Fibroblast of upper back skin (primary cell): ENCODE measurements at places on chromosomes 16 and 17.

- no peak for DNase-seq
Observed at GRCh38 chr17:10797476-10798328, 6.2 kb downstream of the TMEM238L start.

DNA sequence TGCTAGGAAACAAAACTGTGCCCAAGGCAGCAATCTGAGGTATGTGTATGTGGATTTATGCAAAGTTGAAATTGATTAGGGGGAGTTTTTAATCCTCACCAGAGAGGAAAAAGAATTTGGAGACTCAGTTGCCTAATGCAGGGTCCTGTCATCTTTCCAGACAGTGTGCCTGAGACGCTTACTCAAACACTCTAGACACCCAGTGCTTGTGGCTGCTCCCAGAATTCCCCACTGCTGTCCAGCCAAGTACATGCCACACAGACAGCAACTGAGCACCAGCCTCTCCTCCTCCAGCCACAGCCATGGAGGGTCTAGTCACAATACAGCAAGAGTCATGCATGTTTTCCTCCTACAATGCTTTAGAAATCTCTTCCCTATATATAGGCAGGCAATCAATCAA is 118.1 kb downstream of the HIC1 start:
- peak; percentile 60 for DNase-seq

GRCh38 chr17:48569240-48569582 is 8.9 kb downstream of the HOXB4 start:
- DNase-seq: no peak

- no peak for DNase-seq
Observed at GRCh38 chr16:50830698-50831097, 88.8 kb downstream of the CYLD start.

DNA sequence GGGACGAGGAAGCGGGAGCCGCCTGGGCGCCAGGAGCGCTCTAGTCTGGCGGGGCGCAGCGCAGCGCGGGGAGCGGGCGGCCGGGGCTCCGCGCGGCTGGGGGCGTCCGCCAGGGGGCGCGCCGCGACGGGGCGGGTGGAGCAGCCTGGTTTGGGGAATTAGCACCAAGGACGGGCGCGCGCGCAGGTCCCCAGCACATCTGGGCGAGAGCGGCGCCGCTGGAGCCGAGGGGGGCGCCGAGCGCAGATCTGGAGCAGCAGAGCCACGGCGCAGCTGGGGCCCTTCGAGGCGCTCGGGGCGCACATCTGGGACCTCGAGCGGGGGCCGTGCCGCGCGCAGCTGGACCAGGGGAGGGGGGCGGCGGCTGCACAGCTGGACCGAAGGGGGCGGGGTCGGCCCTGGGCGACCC is at the start of gene NXPH3:
Gene NXPH3, plus strand, starts transcription at position 193 of the 409 bp plus-strand sequence. CDS start 349 bp downstream, outside the sequence.
- DNase-seq: no peak

DNA sequence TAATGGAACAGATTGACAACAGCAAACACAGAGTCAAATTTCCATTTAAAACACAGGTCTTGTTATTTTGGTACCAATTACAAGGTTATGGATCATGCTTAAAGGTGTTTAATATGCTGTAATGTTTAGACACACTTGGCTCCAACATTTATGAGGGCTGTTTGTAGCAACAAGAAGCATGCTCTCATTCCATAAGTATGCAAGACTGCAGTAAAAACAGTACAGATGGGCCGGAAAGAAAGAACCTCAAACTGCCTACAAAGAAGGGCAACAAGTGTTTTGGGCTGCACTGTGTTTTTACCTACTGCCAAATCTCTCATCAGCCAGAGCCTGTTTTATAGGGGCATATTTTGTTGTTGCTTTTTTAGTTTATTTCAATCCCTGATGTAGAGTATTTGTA is 100.5 kb upstream of the HS3ST3A1 start:
- DNase-seq: peak; percentile 35

GRCh38 chr17:7955414-7956227 is 23.6 kb downstream of the CNTROB start:
- DNase-seq: peak; percentile 20

DNA sequence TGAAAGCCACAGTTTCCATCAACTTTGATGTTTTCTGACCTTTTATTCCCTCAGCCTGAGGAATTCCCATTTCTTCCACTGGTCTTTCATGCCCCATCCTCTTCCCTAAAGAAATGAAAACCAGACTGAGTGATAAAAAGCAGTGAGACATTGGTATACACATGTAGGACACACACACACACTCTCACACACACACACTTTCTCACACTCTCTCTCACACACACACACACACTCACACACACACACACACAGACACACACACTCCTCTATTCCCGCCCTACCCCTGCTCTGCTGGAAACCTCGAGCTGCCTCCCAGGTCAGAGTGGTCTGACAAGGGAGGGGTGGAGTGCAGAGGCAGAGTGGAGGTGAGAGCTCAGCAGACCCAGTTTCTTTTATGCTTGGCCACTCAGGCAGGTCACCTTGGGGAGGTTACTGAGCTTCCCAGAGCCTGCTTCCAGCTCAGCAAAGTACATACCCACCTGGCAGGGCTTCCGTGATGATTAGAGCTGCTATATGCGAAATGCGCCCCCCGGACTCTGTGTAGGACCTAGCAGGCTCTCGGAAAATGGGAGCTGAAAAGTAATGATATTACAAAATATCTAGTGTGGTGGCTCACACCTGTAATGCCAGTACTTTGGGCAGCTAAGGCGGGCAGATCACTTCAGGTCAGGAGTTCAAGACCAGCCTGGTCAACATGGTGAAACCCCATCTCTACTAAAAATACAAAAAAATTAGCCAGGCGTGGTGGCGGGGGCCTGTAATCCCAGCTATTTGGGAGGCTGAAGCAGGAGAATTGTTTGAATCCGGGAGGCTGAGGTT is 30.7 kb downstream of the CCR7 start:
- no peak for DNase-seq

DNA sequence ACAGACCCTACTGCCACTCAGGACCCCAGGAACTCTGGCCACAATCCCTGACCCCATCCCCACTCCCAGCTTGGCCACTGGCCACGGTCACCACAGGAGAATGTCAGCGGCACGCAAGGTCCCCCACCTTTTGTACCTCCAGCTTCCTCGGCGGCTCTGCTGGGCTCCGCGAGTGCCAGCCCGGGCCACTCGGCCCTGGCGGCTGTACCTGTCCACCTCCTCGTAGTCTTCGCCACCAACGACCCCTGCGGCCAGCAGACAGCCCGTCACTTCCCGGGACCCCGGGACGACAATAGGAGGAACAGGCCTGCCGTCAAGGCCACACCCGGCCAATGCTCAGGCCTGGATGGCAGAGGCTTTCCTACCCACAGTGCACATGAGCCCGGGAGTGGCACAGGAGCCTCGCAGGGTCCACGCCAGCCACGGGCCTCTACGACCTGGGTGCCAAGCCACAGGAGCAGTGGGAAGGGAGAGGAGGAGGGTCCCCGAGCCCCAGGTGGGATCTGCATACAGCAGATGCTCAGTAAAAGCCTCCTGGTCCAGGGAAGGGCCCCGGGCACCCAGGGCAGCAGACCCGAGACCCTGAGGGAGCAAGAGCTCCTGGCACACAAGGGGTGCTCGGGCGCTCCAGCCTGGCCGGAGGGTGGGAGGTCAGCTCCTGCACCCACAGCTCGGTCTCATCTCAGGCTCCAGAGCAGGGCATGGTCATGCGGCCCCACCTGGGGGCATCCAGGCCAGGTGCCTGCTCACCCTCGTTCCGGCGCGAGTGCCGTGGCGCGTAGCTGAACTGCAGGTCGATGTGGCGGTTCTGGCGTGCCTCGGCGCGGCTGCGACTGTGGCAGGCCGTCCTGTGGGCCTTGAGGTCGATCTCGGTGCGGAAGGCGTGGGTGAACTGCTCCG is 7.9 kb downstream of the ZNF598 start:
- DNase-seq: no peak

DNA sequence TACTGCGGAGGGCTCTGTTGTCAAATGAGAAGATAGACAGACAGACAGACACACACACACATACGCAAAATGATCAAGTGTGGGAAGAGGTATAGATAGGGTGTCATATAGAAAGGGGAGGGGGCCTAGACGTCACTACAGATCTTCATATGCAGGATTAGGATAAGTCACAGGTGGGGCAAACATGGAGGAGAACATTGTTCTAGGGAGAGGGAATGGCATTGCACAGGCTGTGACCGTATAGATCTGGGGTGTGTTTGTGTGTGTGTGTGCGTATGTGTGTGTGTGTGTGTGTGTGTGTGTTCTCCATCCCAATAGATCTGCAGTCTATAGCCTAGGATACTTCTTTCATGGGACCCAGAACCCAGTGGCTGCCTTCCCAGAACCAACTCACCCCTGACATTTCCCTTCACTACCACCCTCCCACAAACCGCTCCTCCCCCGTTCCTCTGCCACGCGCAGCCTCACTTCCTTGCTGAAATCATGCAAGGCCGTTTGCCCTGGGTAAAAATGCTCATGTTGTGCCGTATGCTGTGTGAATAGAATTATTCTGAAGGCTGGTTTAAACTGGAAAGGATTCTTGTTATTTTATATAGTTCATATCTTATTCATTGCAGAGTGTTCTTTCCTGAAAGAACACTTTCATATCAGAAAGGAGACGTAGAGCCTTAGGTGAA is 50.5 kb upstream of the CCL1 start:
- no peak for DNase-seq

GRCh38 chr17:19905502-19905901 is 37.8 kb upstream of the ULK2 start:
- DNase-seq: no peak

DNA sequence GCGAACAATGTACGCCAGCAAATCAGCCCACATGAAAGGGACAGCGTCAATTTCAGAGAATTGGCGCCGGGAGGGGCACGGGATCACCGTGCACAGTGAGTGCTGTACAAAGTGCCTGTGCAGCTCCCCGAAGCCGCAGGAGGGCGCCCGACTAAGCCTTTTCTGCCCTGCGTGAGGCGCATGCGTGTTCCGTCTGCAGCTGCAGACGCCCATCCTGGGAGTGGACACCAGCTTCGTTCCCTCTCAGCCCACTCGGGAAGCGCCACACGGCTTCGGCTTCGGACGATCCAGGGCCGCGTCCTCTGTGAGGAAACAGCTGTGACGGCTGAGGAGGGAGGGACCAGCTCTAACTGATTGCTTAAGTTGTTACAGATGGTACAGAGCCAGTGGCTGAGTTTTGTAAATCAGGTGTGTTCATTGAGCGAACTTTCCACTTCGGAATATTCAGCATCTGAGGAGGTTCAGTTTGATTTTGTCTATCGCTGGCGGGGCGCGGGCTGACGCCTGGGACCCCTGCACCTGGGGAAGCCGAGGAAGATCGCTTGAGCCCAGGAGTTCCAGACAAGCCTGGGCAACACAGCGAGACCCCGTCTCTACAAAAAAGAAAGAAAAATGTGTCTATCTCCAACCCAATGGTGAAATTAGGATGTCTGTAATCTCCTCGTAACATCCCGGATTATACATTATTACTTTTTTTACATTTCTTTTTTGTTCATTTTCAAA is 15.4 kb upstream of the ZNF287 start:
- peak; percentile 86 for DNase-seq

- DNase-seq: no peak
Observed at GRCh38 chr16:4936991-4937781, at the start of gene PPL. Gene PPL, minus strand, starts transcription at chr16:4937148. Its CDS starts 103 bp downstream, at chr16:4937045.

DNA sequence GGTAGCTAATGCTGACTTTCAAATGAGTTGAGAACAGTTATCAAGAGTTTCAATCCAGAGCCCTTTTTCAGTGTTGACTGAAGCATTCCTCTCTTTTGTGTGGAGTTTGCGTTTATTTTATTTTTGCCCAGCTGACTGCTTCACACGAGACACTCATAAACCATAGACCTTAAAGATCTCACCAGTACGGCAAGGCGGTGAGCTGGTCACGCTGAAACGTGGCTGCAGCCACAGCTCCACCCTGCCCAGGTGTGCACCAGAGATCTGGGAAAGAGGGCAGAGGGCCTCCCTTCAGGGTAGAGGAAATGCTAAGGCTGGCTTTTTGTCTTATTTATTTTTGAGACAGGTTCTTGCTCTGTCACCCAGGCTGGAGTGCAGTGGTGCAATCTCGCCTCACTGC is 112.2 kb downstream of the AATF start:
- no peak for DNase-seq
